ENCODE measurements at places on chromosomes 7 and 10.

DNA sequence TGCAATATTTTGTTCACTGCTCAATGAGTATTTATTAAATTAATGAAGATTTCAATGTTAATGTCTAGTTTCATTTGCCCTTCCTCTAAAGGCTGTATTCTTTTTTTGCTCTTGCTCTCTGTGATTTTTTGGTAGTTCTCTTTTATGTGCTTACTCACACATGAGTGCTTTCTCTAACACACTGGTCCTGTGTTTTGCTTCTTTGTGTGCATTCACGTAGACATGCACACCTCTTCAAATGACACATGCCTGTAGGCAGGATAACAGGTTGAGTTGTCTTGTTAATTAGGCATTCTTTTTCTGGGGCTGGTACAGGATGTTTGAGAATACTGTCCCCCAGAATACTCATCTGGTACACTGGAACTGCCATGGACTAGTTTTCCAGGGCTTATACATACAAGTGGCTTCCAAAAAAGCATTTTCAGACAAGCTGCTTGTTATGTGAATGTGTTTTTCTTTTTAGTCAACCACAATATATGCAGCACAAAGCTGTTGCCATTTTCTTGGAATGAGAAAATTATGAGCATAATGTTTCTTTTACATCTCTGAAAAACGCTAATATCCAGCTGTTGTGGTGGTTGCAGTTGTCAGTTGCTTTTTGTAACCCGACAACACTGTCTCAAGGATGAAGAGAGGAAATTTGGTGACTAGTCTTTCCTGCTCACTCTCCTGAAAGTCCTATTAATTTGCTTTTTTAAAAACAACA lies 416.4 kb downstream of the AUTS2 start:
- no peak for DNase-seq

GRCh38 chr10:14349081-14349480 lies 18.4 kb upstream of the FRMD4A start:
- no peak for DNase-seq

- no peak for DNase-seq
These were observed 54.6 kb upstream of the PITRM1 start for GRCh38 chr10:3226960-3227744.

DNA sequence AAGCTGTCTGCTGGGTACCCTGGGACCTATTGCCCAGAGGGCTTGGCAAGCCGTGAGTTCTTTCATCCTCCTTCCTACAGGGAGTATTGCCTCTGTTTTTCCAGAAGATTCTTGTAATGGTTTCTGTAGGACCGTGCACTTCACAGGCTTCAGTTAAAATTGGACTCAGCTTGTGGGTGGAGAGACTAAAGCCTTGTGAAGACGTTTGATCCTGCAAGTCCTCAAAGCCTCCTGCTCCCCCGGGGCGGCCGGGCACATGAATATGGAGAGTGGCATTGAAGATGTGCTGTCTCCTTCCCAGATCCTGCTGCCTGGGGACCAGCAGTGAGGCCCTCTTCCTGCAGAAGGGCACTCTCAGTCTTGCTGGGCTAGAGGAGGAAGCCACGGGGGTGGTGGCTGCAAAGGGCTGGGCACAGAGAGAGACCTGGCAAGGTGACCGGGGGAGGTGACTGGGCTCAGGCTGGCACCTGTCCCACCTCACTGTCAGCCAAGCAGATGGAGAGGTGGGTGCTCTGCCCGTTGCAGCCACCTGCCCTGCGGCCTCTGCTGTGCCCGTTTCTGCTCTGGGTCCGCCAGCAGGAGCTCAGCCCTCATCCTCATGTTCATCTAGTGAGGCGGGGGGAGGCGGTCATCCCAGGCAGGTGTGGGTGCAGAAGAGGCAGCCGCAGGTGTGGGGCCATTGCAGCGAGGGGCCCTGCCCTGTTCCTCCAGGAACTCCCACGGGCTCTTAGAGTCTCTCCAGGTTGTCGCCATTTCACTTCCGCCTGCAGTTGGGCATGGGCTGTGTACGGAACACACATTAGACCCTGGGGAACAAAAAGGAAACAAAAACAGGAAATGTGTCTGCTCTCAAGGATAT lies 55.7 kb downstream of the TMEM209 start:
- DNase-seq = no peak

DNA sequence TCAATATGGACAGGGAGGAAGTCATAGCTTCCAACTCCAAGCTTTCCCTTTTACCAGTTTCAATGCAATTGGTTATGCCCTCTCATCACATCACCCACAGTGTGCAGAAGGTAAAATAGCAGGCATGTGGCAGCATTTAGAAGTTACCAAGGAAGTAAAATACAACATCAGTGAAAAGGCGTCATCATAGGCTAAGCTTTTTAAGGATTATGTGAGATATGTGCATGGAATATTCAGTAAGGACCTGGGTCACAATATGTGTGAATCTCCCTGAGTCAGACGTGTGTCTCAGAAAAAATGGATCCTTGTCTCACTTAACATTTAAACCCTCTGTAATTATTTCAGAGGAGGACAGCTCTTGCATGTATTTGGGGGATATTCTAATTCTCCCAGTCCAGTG lies 522.8 kb upstream of the POM121L12 start:
- no peak for DNase-seq

DNA sequence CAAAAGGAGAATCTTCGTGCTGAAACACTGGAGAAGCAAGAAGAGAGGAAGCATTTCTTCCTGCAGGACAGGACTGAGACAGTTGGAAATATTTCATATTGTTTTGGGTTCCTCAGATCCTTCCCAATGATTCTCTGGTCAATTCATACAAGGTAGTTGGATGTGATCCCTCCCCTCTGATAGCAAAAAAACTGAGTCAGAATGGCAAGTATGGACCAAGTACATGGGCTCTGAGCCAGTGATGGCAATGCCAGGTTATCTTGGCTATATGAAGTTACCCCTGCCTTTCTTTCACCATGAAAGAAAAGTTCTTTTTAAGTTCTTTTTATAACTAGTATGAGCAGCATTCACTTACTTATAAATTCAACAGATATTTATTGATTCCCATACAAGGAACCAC lies 124.4 kb upstream of the PTPRZ1 start:
- DNase-seq = no peak

DNA sequence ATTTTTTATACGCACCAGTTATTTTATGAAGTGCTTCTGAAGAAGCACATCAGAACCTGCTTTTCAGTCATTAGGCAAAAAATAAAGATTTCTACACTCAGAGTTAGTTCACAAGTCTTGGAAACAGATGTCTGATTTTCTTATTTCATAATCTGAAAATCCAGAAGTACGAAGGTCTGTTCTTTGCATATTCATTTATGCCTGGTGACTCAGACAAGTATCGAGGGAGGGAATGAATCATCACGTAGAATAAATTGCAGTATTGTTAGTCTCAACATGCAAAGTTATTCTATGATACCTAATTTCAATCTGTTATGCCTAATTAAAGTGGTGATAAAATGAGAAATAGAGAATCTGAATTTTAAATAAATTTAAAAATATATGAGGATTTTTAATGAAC lies 113.6 kb upstream of the SEM1 start:
- no peak for DNase-seq

DNA sequence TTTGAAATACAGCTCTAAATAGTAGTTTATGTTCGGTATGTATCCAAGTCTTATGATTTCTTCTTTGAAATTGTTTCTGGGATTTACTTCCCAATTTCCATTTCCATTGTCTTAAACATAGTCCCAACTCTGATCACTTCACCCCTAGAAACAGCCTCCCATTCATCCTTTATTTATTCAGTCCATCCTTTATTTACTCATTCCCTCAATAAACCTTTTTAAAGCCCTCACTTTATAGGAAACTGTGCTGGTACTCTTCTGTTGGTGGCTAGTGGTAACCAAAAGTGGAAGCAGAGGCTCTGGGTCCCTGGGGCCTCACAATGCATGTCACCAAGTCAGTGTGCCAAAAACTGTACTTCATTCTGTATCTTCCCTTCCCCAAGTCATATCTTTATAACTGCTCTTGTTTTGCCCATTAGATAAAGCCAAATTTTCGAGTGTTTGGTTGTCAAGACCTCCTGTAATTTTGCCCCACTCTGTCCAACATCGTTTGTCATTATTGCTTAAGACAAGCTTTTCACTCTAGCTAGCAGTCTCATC lies 3.9 kb upstream of the EPC1 start:
- DNase-seq = no peak

GRCh38 chr7:42233171-42233570 lies 3.8 kb downstream of the GLI3 start:
- DNase-seq = no peak

GRCh38 chr7:134480730-134481129 lies 21.8 kb upstream of the AKR1B1 start:
- DNase-seq = no peak

DNA sequence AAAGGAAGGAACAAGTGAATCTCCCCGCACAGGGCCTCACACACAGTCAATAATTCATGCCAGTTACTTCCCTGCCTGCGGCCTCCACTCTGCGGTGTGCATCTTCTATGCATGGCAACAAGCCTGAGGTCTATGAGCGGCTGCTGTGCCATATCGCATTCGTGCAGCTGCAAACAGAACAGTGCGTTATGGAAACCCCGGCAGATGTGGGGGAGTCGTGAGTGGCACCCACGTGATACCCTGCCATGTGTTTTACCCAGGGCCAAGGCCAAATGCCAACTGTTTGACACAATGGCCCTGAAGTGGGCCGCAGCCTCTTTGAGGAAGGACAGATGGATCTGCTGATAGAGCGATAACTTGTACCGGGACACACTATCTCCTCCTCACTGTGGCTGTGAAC lies 13.4 kb downstream of the TNS3 start:
- DNase-seq = no peak
